Uterus (tissue), 4 donors: ENCODE measurements at places on chromosomes 7 and 10.

DNA sequence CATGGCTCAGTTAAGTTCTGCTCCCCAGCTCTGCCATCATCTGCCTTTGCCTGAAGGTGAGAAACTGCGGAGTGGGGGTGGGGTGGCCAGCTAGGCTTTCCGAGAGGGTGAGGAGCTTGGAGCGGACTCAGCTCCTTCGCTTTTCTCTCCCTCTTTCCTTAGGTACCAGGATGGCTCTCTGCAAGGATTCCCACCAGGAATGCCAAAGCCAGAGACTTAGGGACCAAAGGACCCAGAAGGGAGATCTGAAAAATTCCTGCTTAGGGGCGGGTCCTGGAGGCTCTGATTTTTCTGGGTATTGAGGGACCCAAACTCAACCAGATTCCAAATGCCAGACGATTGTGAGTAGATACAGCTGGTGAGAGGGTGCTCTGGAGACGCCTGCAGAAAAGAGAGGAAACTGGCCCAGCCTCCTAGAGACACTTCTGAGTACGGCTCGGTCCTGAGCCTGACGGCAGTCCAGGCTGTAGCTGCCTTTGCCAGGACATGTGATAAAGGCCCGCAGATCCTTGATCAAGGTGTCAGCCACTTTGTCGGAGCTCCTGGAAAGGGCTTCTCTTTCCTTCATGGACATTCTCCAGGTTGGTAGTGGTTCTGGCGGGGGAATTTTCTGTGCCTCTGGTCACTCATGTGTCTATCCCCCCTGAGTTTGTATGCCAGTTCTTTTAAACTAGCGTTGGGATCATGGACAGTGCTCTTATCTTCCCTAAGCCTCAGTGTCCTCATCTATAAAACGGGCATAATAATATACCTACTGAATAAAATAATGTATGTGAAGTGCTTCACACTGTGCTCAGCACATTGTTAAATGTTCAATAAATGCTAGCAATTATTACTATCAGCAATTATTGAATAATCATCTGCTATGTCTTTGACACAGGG, 42.5 kb upstream of the BTRC start:
- no peak for DNase-seq

DNA sequence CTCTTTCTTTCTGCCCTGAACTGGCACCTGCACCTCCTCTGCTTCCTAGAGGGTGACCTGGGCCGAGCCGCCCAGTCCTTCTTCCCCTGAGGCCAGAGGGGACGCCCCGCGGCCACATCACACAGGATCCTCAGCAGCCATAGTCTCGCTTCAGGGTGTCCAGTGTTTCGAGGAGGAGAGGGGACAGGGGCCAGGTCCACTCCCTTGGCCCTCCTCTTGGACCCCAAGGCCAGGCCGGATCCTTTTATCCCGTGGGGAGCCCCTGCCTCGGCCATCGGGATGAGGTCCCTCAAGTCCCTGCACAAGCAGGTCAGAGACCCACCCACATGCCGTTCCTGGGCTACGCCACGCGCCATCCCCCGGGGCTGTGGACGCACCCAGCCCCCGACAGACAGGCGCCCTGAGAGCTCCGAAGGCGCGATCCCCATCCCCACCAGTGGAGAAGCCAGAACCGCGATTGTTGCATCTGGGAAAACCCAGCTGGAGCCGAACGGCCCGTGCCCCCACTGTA, 3.6 kb downstream of the BHLHA15 start:
- peak; percentile 9 for DNase-seq

- no peak for DNase-seq
Observed at GRCh38 chr7:102281785-102282184, 4.9 kb upstream of the SH2B2 start.

DNA sequence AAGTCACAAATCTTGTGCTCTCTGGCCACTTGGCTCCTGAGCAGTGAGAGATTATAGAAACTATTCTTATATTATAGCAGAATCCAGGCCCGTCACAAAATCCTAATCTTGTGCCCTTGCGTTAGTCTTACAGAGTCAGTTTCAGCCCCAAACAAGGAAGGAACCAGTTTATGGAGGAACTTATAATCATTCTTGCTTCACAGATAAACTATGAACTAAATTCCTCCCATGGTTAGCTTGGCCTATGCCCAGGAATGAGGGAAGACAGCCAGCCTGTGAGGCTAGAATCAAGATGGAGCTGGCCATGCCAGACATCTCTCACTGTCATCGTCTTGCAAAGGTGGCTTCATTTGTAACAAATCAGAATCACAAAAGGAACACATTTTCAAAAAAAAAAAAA, 199.7 kb upstream of the PITRM1 start:
- DNase-seq: no peak

GRCh38 chr10:34184397-34184796, 630.7 kb downstream of the PARD3 start:
- DNase-seq: no peak

GRCh38 chr10:110491346-110491745, 6.4 kb upstream of the DUSP5 start:
- no peak for DNase-seq

GRCh38 chr7:12719981-12720865, 32.8 kb downstream of the ARL4A start:
- DNase-seq: peak; percentile 29

GRCh38 chr10:60167050-60167449, 222.6 kb downstream of the ANK3 start:
- no peak for DNase-seq

GRCh38 chr7:155190688-155191087, 107.0 kb upstream of the INSIG1 start:
- no peak for DNase-seq

DNA sequence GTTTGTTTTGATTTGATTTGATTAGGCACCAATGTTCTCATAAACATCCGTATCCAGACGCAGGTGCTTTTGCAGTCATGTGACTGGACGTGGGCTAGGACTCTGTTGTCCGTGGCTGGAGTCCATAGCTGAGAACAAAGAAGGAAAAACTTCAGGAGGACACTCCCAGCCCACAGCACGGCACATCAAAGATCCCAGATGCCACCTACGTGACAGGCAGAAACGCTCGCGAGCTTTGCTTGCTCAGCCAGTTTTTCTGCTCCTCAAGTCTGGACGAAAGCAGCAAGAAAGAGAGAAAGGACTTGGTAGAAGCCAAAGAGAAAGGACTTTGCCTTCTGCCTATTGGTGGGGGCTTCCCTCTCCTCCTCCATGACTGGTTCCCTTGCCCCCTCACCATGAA, 6.9 kb upstream of the ZKSCAN1 start:
- no peak for DNase-seq

DNA sequence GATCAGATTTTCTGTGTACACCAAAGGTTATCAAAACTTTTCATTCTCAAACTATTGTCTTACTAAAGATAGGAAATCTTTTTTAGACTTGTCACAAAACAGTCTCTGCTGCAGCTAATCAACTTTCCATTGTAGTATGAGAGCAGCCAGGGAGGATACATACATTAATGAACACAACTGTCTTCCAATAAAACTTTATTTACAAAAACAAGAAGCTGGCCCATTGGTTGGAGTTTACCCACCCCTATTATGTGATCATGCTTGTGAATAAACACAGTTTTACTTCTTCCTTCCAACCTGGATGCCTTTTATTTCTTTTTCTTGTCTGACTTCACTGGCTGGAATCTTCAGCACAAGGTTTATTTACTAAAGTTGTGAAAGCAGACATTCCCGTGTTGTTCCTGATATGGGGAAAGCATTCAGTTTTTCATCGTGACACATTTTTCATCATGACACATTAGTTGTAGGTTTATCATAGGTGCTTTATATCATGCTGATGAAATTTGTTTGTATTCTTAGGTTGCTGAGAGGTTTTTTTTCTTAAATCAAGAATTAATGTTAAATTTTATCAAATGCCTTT, 98.5 kb upstream of the CDK13 start:
- DNase-seq: no peak

DNA sequence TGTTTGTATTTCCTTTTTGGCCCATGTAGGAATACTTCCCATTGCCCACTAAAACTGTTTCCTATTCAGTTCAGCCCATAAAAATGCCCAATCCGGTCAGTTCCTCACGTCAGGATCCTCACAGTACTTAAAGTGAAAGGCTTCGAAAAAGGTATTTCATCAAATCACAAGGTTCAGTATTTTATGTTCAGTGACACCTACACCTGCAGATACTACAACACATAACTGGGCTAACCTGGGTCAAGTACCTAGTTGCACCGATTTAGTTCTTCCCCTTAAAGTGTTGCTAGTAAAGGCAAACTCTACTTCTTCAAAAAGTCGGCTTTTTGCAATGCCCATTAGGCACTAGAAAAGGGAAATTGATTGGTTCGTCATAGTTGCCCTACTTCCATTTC, 1.1 kb downstream of the SNX13 start:
- no peak for DNase-seq

DNA sequence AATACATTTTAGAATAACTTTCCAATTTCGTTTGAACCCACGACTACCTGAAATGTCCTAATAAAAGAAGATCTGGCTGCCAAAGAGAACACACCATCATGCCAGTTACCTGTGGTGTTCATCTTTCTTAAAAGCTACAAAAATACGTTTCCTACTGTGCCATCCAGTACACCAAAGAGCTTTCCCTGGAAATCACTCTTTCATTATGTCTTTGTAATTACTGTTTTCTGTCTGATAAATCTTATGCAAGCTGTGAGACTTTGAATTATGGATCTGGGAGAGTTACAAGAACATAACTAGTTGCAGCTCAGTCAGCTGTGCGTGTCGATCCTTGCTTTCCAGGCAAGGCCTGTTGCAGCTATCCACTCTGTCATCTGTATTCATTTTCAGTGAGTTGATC, 12.5 kb upstream of the POM121L12 start:
- no peak for DNase-seq

DNA sequence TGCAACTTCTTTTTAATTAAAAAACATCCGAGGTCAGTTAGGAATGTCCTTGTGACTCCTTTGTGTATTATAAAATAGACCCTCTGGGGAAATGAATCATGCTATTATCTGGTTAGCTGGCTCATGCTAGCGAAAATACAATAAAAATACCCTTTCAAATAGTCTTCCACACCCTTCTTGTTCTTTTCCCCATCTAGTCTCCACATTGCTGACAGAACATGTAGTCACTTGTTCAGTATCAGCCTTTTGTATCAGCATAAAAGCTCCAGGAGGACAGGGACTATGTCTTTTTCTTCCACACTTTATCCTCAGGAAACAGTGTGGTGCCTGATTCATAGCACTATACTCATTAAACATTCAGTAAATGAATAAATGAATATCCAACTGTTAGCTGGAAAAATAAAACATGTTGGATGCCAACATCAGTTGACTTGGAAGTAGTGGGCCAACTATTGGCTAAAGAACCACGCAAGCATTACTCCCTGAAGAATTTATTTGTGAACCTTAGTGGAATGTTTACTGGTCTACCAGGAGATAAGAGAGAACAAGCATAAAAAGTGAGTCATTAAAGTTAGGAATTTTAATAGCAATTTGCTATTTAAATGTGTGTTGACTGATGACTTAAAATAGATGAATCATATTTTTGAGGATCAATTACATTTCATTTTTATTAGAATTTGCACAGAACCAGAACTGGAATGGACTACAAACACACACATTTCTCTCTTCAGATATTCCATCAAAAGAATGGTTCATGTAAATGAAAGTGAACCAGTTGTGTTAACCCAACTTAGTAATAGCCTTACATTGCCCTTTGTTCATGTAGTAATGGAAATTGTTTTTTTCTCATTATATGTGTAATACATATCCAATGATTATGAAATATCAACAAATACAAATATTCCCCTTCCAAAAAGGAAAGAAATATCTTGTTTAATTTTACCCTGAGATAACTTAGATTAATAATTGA, 129.6 kb downstream of the DKK1 start:
- no peak for DNase-seq

- no peak for DNase-seq
Observed at GRCh38 chr10:122310311-122311050, 39.4 kb downstream of the BTBD16 start.

- DNase-seq: no peak
Observed at GRCh38 chr7:14717816-14718215, 184.7 kb downstream of the DGKB start.

GRCh38 chr7:30412782-30413504, 65.6 kb downstream of the NOD1 start:
- DNase-seq: no peak

- no peak for DNase-seq
Observed at GRCh38 chr7:105122619-105123018, 108.6 kb downstream of the KMT2E start.

DNA sequence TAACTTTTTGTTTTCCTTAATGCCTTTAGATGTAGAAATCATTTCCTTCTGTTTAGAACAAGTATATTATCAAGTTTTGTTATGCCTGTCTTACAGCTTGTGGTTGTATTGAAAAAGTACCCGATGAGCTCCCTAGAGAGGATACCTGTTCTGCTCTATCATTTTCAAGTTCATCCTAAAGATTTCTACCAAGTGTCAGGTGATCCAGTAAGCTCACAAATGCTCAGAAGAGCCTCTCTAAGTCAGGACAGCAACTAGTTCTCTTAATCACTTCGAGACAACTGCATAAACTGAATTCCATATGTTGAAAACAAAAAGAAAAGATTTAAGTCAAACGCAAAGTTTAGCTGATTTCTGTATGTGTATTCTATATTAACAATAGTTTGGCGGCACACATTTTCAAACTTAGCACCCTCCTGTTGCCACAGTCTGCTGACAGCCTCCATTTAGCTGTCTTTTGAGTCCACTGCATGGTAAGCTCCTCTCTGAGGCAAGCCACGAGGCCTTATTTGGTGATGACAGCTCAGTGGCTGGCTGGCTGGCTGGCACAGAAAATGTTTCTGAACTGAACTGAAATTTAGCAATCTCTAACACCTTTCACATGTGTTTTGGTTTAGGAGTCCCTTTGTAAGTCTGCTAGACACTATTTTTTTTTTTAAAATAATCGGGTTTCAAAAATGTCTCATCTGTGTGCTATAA, 59.4 kb downstream of the SEMA3C start:
- DNase-seq: peak; percentile 81

DNA sequence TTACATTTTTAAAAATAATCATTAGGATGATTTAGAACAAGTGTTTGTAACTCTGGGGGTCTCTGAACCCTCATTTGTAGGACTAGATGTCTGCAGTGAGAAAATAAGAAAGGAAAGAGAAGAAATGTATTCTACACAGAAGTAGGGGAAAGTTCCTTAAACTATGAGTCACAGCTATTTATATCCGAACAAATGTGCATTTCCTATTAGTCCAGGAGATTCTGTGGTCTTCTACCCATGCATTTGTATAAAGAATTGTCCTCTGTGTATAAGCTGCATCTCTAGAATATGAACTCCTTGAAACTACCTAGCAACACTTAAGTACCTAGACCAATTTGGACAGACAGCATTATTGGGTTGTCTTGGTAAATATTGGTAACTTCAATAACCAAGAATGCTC, 15.9 kb upstream of the CD36 start:
- DNase-seq: no peak

- DNase-seq: no peak
Observed at GRCh38 chr10:52951824-52952223, 179.2 kb upstream of the MBL2 start.

DNA sequence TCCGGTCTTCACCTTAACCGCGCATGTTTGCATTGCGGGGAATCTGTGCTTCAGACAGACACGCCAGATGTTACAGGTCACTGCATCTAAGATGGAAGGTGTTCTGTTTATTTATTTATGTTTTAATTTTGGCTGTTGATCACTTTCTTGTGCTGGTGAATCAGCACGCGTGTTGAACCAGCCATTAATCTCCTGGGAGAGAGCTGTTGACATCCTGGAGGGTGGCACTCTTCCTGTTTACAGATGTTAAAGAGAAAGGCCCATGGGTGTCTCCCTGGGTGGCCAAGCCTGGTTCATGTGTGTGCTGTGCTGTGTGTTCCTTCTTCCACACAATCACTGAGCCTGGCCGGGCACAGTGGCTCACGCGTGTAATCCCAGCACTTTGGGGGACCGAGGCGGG, 355.3 kb downstream of the PAXIP1 start:
- DNase-seq: no peak
